Esophagus muscularis mucosa (tissue), 4 donors: ENCODE measurements at places on chromosomes 12 and 14. TPM values are rescaled to one million over a fixed set of nuclear protein-coding genes. Genes with fewer than 3 reads are reported as not detected.

The CLEC4A gene
- total RNA-seq, result 0.58 TPM

The IFNG-AS1 gene
- total RNA-seq, result not detected

The SLC25A21 gene
- 1.1 TPM for total RNA-seq

The ANO2 gene
- 17.9 TPM for total RNA-seq

The KCNK10 gene
- total RNA-seq, result 0.17 TPM

The OAS2 gene
- total RNA-seq, result 6.5 TPM

The ARG2 gene
- total RNA-seq, result 15.1 TPM

The KRT86 gene
- 0.33 TPM for total RNA-seq
